ENCODE measurements at places on chromosomes 16 and 17.

DNA sequence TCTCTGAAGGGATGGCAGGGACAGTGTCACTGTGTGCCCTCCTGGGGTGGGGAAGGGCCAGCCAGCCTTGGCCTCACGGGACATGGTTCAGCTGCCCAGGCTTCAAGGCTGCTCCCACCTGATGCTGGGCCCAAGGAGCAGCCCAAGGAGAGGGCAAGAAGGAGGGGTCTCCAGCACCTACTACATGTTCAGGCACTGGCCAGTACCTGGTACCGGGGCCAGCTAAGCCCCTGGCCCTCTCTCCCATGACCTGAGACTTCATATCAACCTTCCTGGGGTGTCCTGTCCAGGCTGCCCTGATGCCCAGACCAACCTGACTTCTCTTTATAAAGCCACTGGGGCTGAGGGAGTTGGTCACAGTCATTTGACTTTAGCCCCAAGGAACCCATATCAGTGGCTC is 1.3 kb downstream of the USH1G start:
- DNase-seq, result no peak

DNA sequence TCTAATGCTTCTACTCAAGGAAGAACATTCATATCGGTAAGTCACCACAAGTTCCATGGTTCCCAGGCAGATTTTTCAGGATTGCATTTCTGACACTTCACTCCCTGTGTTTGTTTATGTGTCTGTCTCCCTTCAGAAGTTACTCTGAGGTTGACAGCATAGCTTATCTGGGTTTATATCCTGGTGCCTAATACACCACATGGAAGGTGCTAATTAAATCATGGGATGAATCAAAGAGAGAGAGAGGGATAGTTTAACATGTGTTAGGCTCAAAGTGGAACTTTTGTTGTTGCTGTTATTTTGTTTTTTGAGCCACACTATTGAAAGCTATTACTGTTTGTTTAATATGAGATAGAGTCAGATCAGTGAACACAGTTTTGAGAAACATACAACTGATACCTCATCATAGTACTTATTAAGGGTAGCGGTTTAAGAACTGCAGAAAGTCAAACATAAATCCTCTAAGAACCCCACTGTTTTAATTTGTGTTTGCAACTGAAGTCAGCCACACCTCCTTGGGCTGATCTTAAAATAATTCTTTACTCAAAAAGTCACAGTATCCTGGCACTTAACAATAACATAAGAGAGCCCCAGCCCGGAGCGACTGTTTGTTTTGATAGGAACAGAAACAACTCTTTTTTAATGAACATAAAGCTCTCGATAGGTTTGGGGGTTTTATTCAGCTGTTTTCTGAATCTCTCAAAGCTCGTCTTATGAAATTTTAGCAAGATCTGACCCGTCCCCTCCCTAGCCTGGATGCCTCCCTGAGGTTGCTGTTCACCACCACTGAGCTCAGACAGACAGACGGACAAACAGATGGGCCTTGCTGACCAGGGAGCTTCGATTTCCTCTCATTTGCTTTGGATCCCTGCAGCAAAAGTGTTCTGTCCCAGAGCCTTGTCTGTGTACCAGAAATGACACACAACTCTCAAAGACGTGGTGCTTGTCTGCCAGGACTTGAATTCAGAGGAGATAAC is 98.3 kb upstream of the MYOCD start:
- DNase-seq, result no peak

DNA sequence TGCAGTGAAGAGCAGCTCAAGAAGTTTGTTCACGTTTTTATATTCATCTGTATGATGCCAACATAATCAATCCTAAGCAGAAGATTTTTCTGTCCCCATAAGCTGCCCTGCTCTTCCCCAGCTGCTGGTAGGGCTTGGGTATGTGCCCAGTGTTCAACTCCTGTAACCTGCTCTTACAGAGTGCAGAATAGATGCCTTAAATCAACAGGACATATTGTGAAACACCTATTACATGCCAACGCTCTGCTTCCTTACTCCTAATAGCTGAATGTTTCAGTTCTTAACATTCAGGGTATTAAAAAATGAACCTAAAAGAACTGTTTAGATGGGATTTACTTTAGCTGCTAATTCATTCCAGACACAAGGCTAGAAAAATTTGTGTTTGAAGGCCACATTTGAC is 190.9 kb downstream of the HS3ST3A1 start:
- DNase-seq, result no peak

GRCh38 chr16:20803561-20804214 is 2.6 kb downstream of the ERI2 start:
- DNase-seq, result no peak

- no peak for DNase-seq
These were observed 4.6 kb downstream of the SMCR8 start for GRCh38 chr17:18319604-18320256.

GRCh38 chr16:5054876-5055865 is 10.6 kb downstream of the C16orf89 start:
- DNase-seq, result no peak

Data from left cardiac atrium (tissue), 4 donors.